ENCODE measurements at places on chromosomes 6 and 20.

- no peak for DNase-seq
Observed at GRCh38 chr6:24865161-24865560, 66.4 kb upstream of the ARMH2 start.

DNA sequence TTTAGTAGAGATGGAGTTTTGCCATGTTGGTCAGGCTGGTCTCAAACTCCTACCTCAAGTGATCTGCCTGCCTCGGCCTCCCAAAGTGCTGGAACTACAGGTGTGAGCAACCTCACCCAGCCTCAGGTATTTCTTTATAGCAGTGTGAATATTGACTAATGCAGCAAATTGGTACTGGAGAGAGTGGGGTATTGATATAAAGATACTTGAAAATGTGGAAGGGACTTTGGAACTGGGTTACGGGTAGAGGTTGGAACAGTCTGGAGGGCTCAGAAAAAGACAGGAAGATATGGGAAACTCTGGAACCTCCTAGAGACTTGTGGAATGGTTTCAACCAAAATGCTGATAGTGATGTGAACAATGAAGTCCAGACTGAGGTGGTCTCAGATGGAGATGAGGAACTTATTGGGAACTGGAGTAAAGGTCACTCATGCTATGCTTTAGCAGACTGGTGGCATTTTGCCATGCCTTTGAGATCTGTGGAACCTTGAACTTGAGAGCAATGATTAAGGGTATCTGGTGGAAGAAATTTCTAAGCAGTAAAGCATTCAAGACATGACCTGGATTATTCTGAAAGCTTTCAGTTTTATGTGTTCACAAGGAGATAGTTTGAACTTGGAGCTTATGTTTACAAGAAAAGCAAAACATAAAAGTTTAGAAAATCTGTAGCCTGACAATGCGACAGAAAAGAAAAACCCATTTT lies 127.2 kb downstream of the DTNBP1 start:
- no peak for DNase-seq

- no peak for DNase-seq
Observed at GRCh38 chr6:161169035-161169434, 104.8 kb downstream of the AGPAT4 start.

DNA sequence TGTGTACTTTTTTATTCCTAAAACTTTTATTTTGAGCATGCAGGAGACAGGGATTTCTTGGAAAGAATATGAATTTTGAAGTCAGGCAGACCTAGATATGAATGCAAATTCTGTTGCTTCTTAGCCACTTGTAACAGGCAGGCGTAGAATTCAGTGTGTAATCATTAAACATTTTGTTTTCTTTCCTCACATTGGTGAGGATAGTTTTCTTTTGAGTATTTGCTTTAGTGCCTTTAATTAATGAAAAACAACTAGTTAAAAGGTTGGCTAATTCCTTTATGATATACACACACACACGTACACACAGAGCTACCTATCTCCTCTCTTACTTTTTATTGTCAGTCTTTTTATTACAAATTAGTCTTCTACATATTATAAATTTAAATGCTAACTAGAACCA lies 342.3 kb downstream of the CDKAL1 start:
- DNase-seq, result no peak

DNA sequence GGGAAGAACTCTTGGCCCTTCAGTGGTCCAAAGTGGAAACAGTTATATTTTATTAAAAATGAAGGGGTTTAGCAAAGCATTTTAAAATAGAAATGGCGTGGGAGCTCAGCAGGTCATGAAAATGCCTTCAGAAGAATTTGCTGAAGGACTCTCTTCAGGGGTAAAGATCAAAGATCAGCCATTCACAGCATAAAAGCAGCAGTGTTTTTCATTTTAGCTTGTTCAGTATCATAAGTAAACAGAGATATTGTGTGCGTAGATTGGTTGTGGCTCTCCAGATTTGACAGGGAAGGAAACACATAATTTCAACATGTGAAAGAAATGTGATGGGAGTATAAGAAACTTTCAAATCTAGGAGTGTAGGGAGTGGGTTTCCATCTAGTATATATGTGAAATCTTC lies 519.2 kb upstream of the MAP3K7 start:
- DNase-seq, result no peak

GRCh38 chr6:27617046-27617687 lies 144.3 kb upstream of the ZNF184 start:
- DNase-seq, result no peak

GRCh38 chr20:47220161-47220582 lies 136.3 kb downstream of the ZMYND8 start:
- DNase-seq, result no peak

GRCh38 chr6:26576929-26577719 lies 19.6 kb upstream of the ABT1 start:
- no peak for DNase-seq

DNA sequence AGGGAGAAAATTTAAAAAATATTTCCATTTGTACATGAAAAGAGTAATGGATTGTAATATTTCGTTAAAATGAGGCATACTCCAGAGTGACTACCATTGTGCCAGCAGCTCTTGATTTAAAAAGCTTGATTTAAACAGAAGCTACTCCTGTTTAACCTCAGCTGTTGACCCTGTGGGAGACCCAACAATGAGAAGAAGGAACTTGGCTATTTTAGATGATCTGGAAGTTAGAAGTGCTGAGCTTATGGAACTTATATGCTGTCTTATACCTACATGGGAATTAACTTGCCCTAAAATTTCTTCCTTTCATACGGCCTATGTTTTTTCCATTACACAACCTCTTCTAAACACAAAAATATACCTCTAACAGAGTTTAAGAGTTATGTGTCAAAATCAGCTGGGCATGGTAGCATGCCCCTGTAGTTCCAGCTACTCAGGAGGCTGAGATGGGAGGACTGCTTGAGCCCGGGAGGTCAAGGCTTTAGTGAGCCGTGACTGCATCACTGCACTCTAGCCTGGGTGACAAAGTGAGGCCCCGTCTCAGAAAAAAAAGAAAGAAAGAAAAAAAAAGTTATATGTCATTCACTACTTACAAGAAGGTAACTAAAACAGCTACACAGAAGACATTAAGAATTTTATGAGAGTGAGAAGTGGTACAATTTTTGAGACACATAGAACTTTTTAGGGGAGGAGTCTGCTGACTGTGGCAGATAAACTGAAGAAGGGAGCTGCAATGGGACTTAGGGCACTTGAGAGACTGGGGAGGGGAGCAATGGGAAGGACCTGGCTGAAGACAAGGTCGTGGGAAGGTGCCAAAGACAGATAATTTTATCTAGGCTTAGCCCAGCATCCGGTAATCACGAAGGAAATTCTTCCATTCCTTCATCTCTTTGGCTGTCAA lies 139.9 kb downstream of the MYB start:
- DNase-seq, result no peak

DNA sequence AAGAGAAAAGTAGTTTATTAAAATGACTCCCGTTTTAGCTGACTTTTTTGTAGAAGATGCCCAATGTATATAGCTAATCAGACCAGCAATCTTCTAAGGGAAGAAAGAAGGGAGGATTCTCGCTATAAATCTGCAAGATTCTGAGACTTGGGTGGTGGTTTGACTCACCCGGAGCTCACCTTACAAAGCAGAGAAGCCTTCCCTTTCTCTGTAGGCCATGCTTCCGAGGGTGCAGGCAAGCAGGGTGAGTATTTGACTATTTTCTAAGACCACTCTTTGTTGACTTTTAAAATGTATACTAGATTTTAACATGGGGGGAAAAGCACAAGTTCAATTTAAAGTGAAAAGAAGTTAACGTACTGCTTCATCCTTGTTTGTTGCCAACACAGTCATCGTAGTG lies 2.7 kb downstream of the OLIG3 start:
- no peak for DNase-seq

DNA sequence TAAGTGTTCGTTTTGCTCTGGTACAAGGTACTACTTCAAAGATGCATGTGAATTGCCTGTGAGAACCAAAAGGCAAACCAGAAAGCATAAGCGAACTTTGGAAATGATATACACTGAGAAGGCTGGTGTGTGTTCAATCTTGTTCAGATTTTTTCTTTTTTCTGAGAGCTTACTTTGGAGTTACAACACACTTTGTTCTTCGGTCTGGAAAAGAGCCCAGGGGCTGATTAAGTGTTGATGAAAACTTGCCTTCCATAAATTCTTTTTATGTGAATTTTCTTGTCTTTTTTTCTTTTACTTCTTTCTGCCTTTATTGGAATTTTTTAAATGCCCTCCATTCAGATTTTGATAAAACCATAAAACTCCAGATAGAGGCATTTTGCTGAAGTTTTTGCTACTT lies 395.1 kb upstream of the SASH1 start:
- no peak for DNase-seq

- no peak for DNase-seq
Observed at GRCh38 chr6:111096246-111096645, 8.9 kb downstream of the SLC16A10 start.

DNA sequence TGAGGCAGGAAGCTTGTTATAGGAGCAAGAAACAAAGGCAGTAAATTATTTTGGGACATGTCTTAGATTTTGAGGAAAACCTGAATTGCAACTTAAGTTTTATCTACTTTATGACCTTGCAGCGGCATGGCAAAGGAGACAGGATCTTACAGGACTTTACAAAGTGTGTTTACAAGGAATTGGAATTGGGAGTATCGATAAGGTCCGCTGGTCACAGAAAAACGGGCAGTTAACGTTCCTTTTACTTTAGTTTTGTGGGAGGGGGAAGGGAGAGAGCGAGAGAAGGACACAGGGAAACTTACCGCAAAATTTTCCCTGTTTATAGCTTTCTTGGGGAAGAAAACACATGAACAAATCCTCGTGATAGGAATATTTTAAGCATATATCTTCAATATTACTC lies 1607.2 kb downstream of the GRIK2 start:
- DNase-seq, result no peak

DNA sequence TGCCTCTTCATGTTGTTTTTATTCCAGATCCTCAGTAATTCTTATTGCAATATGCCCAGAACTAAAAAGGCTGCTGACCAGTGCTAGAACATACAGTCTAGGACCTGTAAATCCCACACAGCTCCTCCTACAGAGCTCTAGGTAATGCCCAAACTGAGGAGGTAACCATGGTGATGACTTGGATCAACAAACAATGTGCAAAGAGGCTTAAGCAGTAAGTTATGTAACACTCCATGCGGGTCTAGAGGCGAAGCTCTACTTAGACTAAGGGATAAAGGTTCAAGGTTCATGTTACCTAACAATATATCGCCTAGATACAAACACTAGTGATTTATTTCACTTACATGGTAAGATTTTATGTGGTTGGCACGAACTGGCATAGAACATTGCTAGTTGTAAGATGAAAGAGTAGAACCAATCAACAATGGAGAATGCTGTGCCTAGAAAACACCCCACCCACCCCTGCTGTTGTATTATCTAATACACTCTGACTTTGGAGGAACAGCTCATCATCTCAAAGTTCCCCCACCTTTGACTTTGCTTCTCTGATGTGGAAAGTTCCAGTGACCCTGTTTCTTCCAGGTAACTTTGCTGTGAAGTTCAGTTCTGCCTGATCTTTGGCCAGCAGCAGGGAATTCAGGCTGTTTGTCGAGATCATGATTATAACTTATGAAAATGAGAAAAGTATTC lies 242.4 kb downstream of the ALDH8A1 start:
- DNase-seq, result no peak

- no peak for DNase-seq
Observed at GRCh38 chr20:16821211-16822089, 73.3 kb downstream of the OTOR start.

GRCh38 chr6:166025149-166025898 lies 142.3 kb downstream of the TBXT start:
- DNase-seq, result no peak

DNA sequence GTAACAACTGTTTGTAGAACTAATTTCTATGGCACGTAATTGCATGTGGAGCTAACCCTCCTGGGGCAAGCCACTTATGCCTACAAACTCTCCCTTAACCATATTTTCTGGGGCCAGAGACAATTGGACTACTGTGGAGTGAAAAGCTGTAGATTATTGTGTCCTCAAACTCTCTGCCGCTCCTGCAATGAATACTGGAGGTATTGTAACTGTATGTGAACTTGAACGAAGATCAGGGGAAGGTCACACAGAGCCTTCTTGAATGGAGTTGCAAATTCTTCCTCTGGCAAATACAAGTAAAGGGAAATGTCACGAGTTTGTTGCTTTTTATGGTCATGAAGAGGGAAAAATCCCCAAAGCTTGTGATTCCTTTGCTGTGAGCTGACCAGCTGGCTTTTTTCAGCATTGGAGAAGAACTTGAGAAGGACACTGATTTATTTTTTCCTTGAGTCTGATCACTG lies 18.2 kb downstream of the AKAP12 start:
- DNase-seq, result no peak

- no peak for DNase-seq
Observed at GRCh38 chr6:170187669-170188566, 103.0 kb downstream of the DLL1 start.

DNA sequence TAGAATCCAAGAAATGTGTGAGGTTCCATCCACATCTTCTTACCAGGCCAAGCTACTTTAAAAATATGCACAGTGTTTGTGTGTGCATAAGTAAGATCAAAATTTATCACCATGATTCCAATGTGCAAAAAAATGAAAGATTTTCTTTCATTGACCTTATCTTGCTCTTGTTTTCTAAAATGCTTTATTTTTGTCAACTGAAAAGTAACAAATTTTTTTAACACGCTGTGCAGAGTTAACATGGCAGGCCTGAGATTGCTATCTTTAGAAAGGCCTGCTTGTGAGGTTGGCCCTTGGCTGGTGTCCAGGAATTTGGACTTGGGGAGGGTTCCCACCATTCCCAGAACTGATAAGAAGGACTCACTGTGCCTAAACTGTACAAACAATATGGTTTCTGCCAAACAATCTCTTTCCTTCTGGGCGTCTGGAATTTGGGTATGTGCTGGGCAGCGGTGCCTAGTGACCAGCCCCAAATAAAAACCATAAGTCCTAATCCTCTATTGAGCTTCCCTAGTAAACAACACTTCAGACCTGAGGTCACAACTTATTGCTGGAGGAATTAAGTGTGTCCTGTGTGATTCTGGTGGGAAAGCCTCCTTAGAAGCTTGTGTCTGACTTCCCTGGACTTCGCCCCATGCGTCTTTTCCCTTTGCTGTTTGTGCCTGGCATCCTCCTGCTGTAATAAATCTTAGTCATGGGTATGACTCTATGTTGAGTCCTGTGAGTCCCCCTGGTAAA lies 19.8 kb upstream of the MYLIP start:
- no peak for DNase-seq

DNA sequence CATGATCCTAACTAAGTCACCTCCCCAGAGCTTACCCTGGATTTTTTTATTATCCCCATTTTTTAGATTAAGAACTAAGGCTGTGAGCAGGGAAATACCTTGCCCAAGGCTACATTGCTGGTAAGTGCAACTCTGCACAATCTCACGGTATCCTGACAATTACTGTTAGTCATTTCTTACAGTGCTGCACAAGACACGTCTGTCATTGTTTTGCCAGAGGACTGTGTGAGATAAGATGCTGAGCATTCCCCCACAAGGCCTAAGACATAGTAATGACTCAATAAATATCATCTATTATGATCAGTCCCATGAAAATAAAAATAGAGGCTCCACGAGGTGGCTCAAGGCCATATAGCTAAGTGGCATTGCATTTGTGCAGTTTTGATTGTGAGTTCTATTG lies 21.0 kb downstream of the PFDN4 start:
- DNase-seq, result no peak

GRCh38 chr6:131469130-131469529 lies 103.9 kb upstream of the ARG1 start:
- DNase-seq, result no peak
